ENCODE measurements at places on chromosomes 4 and X.

- no peak for DNase-seq
Observed at GRCh38 chr4:54541426-54542118, 116.2 kb upstream of the KIT start.

DNA sequence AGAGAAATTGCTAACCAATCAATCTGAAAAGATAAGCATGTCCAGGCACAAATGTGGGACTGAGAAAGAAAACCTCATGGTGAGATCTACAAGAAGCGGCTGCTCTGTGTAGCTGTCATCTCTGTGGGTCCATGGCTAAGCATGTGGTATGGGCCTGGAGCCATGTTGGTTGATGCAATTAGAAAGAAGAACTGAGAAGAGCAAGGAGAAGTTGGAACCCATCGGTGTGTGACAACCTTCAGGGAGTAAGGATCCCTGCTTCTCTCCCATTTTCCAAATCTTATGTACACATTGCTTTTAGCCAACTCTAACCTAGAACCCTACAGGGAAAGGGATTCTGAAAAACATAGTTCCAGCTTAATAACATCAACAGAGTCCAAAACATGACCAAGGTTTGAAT is 890.2 kb downstream of the FSTL5 start:
- no peak for DNase-seq

GRCh38 chr4:48270523-48270897 is 872 bp upstream of the TEC start:
- no peak for DNase-seq

DNA sequence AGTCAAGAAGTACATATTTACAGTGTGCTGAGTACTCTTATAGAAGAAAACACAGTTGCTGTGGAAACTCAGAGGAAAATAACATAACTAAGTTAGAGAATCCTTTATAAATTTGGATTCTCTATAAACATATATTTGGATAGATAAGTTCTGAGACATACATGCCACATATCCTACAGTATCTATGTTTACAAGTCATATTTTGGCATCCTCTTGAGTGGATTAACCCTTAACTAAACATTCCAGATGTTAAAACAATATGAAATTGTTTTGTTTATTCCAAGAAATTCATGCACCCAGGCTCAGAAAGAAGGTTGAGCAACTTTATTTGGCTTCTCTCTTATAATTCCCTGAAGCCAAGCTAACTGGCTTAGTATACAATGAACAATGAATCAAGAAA is 267.2 kb downstream of the TEX13A start:
- DNase-seq = no peak

DNA sequence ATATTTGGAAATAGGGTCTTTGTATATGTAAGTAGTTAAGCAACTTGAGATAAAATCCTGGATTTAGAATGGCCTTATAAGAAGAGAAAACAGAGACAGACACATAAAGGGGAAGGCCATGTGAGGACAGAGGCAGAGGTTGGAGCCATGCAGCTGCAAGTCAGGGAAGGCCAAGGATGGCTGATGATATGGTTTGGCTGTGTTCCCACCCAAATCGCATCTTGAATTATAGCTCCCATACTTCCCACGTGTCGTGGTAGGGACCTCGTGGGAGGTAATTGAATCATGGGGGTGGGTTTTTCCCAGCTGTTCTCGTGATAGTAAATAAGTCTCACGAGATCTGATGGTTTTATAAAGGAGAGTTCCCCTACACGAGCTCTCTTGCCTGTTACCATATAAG is 76.3 kb downstream of the STK32B start:
- no peak for DNase-seq

DNA sequence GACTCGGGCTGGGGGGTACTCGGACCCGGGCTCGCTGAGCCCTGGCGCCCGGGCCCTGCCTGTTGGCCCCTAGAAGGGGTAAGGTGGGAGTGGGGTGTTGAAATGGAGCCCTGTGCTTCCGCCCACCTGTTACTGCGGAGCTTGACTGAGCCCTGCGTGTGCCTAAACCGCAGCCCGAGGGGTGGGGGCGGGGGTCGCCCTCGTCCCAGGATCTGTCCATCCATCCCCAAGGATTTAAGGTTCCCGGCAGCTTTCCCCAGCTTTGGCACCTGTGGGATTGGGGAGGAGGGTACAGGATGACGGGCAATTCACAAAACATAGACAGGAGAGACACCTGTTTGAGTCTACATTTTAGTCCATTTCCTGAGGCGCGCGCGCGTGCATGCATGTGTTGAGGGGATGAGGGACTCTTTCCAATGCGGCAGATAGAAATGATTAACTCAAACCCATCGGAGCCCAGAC is 779 bp downstream of the GABRQ start:
- no peak for DNase-seq

DNA sequence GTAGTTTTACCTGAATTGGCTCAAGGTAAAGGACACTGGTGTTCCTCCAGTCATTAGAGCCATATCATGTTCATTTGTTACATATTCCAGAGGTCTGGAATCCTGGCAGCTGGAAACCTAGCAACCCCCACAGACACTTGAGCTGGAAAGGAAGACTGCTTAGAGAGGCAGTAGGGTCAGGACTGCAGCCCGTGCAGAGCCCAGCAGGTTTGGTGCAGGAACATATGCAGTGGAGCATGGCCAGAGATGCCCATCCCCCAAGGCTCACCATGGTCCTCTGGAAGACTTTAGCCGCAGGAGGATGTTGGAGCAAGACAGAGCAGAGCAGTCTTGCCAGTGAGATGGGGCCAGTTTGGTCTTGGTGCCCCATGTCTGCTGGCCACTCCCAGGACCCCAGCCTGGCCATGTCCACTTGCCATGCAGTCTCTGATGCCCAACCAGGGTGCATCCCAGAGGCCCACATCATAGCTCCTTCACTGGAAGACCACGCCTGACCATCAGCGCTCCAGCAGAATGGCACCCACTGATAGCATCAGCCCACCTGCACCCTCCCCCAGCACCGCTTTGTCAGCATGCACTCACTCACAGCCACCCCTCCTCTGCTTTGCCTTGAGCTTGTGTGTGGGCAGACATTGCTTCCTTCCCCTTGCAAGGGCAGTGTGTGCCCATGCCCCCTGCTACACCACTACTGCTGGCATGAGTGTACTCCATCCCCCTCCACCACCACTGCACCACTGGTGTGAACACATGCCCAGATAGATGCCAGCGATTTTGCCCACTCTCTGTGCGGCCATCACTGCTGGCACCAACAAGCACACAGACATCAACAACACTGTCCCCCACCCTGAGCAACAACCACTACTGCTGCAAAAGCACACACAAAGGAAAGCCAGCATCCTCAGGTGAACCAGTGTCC is 190.3 kb upstream of the SPOCK3 start:
- no peak for DNase-seq

Measured in cortex of kidney (tissue), 1 donor.